ENCODE measurements at places on chromosomes 7 and 10.

DNA sequence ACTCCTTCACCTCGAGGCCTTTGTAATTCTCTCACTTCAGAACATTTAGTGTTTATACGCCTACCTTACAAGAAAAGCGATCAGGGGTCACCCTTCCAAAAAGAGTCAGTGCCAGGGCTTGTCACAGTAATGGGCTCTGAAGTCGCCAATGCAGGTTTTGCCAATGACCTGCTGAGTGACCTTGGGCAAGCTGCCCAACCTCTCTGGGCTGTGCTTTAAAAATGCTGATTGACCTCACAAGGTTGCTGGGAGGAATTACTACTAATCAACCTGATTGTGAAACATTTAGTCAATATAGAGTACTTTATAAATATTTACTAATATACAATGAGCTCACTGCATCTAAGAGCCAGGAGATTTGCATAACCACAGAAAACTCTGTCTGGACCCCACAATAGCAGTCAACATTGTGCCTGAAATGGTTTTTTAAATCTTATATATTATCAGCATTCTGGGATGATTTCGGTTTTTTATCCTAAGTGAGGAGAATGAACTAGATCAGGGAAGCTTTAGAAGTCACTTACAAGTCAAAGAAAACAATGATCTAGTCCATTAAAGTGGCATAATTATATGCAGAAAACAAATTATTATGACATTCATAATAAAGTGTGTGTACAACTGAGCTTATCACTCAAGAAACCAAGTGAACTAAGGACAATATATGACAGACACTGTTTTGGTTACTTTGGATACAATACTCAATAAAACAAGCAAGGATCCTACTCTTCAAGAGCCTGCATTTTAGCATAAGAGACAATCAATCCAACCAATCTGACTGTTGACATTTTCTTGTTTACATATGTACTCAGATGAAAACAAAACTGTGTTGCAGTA is 290.5 kb downstream of the SORCS1 start:
- DNase-seq = no peak

GRCh38 chr10:28495084-28495483 is 37.8 kb upstream of the WAC start:
- no peak for DNase-seq

- no peak for DNase-seq
Measured at GRCh38 chr10:13987446-13987845, 343.3 kb downstream of the FRMD4A start.

GRCh38 chr7:116678780-116679179 is 6.8 kb downstream of the MET start:
- no peak for DNase-seq

GRCh38 chr7:14432924-14433323 is 443.5 kb upstream of the ETV1 start:
- DNase-seq = no peak

- no peak for DNase-seq
Measured at GRCh38 chr10:102411341-102412255, 7.0 kb downstream of the PSD start.

GRCh38 chr10:20976891-20977290 is 79.8 kb upstream of the NEBL start:
- no peak for DNase-seq

DNA sequence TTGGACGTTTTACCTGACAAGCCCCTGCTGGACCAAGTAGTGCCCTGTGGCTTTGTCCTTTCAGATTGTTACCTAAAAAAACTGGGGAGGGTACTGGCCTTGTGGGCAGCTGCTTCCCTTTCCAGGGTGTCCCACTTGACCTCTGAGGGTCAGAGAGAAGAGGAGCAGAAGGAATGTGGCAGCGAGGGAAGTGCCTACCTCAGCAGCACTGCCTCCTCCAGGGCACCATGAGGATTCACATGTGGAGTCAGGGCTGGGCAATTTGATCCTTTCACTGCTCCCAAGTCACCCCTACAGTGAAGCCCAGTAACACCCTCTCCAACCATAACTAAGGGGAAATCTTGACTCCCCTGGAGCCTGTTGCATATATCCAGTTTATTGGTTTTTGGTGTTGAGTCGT is 64.6 kb downstream of the ITGB1 start:
- DNase-seq = no peak

DNA sequence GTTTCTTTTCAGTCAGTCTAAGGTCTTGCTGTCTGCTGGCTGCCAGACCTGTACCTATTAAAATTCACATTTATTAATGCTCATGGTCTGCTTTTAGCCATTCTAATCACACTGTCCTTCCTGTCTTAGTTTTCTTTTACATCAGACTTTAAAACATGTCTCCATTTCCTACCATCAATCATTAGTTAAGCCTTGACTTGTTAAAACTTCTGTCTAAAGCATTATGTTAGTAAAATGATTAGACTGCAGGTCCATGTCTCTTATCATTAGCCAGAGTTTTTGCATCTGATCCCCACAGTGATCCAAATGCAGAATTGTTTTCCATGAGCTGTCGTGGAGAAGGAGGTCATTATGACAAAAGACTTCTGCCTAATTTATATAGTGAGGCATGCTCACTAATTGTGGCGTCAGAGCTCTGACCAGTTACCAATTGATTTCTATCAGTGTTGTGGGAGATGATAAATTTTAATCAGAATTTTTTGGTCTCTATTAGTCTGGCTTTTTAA is 226.5 kb downstream of the DKK1 start:
- DNase-seq = no peak

DNA sequence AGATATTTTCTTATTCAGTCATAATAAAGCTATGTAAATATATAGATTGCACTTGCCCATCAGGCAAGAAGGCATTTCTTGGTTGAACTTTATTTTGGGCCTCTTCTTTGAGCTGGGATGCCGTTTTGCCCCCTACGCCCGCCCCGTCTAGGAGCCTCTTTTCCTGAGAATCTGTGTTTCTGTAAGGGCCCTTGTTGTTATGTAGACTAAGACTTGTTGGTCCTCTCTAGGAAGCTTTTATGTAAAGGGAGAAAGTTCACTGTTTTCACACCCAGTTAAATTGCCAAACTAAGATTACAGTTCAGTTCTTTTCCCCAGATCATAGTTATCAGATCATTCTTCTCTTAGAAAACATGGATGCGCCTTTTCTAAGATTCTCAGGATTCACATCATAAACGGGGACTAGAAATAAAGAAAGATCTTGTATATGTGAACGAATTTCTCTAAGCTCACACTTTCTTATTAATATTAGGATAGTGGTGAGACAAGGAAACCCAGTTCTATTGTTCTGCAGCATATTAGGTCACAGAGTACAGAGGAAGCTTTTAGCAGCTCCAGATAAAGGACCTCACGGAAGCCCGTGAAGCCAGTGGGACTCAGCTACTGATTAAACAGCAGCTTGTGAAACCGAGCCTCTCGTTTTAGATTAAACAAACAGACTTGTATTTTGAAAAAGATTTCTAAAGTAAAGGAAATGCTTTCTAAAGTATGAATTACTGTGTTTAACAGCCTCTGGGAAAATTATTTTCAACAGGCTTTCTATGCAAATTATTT is 3.8 kb downstream of the LMTK2 start:
- DNase-seq = no peak

DNA sequence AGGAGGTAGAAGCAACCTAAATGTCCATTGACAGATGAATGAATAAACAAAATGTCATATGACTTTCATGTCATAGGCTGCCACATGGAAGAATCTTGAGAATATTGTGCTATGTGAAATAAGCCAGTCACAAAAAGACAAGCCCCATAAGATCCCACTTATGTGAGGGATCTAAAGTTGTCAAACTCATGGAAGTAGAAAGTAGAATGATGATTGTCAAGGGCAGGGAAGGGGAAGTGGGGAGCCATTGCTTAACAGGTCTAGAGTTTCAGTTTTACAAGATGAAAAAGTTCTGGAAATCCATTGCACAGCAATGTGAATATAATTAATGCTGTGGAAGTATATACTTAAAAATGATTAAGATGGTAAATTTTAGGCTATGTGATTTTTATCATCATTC is 229.3 kb upstream of the KMT2E start:
- no peak for DNase-seq

DNA sequence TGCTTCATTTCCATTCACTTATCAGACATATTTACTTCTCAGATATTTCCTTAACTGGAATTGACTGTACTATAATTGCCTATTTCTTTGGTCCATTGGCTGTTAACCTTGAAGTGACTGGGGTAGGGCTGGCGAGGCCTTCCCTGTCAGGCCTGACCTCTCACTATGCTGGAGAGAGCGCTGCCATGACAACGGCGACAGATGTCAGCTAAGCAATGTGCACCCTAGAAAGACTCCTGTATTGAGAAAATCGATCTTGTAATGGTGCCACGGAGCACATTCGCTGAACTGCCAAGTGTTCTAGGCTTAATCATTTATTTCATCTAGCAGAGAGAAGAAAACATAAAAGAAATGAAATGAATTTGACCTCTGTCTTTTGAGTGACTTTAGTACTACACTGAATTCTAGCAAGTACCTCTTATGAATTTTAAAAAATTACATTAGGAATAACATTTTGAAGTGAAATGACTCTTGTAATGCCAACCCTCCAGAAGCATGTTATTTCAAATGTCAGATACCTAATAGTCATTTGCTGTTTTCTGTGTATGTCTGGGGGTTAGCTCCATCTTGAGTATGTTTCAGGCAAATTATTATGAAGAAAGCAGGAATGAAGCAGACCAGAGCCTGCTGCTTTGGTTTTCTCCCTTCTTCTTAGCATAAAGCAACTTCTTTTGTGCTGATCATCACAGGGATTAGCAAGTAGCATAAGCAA is 148.0 kb downstream of the SNX10 start:
- no peak for DNase-seq

DNA sequence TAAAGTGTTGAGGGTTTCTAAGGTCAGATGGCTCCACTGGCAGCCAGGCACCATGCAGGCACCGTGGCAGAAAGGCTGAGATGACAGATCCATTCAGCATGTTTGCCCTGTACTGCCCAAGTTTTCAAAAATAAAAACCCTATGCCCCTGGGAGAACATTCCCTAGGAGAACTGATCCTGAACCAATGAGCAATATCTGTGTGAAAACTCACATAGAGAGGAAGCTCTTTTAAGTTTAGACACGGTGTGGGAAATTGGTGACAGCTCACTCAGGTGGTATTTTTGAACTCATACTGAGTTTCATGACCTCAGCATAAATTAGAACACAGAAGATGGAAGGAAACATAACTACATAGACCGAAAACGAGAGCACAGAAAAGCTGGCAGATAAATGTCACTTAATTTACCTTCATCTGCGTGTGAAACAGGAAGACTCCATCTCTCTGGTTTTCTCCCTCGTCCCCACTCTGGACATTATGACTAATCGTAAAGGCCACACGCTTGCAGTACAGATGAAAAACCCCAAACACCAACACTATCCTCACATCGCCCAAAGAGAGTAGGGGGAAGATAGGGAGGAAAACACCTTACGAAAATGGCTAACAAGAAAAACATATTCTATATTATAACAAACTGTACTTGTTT is 127.8 kb downstream of the ICA1 start:
- no peak for DNase-seq

- DNase-seq = no peak
Measured at GRCh38 chr7:121126801-121127534, 138.5 kb downstream of the CPED1 start.

GRCh38 chr7:133602291-133602690 is 349.4 kb downstream of the EXOC4 start:
- no peak for DNase-seq

DNA sequence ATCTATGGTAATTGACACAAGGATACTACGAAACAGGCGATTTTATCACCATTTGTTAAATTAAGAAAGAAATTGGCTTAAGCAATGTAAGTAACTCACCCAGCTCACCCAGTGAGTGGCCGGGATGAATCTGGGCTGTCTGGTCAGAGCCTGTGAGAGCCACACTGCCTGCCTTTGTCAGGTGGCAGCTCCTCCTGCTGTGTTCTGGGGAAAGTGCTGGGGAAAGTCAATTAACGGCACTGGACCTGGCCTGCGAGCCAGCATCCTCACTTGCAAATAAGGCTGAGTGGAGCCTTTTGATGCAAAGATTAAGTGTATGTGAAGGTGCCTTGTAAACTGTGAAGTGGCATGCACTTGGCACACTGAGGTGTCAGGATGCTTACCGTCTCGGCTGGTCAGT is 13.4 kb upstream of the CXCL12 start:
- no peak for DNase-seq

DNA sequence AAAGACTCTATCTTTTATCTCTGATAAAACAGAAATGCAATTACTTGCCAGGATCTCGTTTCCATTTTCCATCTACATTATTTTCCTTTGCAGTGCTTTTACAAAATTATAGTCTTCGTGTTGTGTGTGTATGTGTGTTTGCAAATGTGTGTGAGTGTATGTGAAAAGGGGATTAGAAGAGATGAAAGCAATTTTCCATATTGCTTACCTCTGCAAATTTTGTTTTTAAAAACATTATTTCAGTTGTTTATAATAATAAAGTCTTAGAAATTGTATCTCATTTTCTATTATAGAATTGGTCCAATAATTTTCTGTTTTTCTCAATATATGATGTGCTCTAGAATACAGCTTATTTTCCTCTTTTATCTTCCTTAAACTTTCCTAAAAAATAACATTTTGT is 421.3 kb upstream of the ANKRD30A start:
- DNase-seq = no peak

- DNase-seq = no peak
Measured at GRCh38 chr7:139762886-139763285, 14.9 kb downstream of the HIPK2 start.

GRCh38 chr7:3149231-3149995 is 105.7 kb upstream of the CARD11 start:
- DNase-seq = no peak

DNA sequence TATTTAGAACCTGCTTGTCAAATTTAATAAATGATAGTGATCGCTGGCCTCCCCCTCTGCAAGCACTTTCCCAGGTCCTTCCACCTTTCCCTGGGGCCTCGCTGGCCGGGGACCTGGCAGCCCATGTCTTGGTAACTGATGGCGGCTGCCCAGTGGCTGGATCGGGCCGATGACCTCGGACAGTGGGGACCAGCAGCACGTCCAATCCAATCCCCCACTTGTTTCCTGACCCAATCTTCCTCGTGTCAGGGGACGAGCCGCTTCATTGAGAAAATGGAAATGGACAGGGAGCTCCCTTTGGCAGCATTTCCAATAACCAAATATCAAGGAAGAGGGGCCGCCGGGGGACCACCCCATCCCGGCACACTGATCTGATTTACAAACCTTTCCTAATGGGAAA is 17.2 kb downstream of the EBF3 start:
- no peak for DNase-seq

GRCh38 chr7:147089051-147089461 is 972.5 kb downstream of the CNTNAP2 start:
- no peak for DNase-seq

Measured in stimulated activated CD8-positive, alpha-beta memory T cell treated with anti-CD3 and anti-CD28 coated beads, Interleukin-7, amount 100 ng/mL, for 1 hour (primary cell).